ENCODE measurements at places on chromosomes 13 and 19.

DNA sequence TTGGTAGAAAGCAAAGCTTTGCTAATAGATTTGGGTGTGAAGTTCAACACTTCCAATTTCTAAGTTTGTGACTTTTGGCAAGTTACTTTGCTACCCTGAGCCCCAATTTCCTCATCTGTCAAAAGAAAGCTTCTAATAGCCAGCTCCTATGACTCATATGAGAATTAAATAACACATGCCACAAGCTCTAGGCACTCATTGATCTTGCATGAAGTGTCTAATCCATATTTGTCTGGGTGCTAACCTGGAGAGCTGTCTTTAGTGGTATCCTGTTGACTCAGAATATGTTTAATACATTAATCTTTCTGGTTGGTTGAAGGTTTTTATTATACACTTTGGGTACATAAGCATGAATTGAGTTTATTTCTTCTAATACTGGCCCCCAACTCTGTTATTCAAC lies 188.8 kb downstream of the POSTN start:
- no peak for DNase-seq

- peak; percentile 52 for DNase-seq
Observed at GRCh38 chr19:55809381-55810058, 22.3 kb downstream of the NLRP11 start.

DNA sequence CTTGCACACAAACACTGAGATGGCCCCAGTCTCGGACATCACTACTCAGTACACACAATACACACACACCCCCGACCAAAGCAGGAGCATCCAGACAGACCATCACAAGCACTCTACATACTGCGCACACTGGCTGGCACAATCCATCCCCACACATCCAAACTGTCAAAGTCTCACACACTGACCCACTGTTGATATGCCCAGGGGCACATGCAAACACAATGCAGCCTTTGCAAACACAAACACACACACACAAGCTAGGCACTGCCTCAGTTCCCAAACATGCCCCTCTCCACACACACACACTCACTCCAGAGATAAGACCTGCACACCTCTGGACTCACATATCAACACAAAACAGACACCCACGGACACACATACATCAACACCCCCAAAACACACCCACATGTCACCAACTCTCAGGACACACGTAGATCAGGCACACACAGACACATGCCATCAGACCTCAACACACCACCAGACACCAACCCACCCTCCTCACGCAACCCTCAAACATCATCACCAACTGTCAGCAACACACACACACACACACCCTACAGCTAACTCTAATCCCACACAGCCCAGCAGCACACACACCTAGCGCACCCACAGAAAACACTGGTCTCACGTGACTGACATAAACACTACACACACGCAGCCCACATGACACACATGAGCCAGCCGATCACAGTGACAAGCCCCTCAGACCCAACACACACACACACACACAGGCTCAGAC lies 1.9 kb downstream of the BBC3 start:
- peak; percentile 47 for DNase-seq

- DNase-seq, result peak; percentile 85
Observed at GRCh38 chr19:2610637-2611482, 91.6 kb downstream of the GNG7 start.

DNA sequence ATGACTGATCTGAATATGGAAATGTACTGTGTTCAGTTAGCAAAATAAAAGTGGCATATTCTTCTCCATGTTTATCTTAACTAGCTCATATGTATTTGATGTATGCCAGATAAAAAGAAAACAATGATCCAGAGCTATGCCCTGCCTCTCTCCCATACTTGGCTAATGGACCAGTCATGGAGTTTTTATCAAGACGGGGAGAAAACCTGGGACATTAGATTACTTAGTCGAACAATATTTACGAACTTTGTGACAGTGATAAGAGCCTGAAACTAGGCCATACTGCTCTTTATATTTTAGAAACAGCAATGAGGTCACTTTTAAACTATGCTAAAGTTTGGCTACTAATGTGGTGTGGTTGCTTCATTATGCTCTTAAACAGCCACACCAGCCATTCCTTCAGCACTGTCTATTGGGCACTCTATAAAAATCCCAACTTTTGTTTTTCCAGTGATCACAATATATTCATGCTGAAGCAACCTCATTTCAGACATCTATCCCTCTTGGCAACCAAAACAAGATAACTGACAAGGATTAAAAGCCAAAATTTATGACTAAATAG lies 265.0 kb downstream of the FGF14 start:
- no peak for DNase-seq

DNA sequence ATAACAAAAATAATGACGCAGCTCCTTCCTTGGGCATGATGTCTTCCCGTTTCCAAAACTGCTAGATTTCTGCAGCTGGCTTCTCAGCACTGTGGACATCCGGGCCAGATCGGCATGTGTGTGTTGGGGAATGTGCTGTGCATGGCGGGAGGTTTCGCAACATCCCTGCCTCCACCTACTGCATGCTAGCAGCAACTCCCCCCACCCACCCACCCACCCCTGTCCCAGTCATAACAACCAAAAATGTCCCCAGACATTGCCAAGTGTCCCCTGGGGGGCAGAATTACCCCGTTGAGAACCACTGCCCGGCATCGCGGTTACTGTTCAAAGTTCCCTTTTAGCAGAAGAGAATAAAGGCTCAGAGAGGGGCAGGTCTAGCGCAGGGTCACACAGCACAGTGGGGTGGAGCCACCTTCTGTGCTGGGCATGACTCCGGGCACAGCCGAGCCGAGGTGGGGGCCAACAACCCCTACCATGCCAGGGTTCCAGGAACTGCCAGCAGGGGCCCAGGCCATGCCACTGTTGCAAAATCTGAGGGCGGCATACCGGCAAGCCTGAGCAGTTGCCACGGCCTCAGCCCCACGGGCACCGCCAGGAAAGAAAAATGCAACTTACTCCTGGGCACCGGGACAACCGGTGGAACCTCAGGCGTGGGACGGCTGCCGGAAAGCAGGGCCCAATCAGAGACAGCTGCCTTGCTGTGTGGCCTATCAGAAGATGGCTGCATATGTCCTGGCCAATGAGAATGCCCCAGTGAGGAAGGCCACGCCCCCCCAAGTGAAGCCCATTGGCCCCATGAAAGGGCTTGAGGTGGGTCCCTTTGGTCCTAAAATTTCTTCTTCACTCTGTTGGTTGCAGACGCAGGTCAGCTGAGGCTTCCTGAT lies 22.5 kb upstream of the NFIC start:
- DNase-seq, result peak; percentile 91

- no peak for DNase-seq
Observed at GRCh38 chr19:50870417-50871089, 2.7 kb upstream of the KLK2 start.

GRCh38 chr13:84607261-84608013 lies 725.2 kb upstream of the SLITRK1 start:
- DNase-seq, result no peak
